Stimulated activated CD8-positive, alpha-beta memory T cell treated with anti-CD3 and anti-CD28 coated beads, Interleukin-7, amount 100 ng/mL, for 24 hours (primary cell): ENCODE measurements at places on chromosomes 11 and 22.

DNA sequence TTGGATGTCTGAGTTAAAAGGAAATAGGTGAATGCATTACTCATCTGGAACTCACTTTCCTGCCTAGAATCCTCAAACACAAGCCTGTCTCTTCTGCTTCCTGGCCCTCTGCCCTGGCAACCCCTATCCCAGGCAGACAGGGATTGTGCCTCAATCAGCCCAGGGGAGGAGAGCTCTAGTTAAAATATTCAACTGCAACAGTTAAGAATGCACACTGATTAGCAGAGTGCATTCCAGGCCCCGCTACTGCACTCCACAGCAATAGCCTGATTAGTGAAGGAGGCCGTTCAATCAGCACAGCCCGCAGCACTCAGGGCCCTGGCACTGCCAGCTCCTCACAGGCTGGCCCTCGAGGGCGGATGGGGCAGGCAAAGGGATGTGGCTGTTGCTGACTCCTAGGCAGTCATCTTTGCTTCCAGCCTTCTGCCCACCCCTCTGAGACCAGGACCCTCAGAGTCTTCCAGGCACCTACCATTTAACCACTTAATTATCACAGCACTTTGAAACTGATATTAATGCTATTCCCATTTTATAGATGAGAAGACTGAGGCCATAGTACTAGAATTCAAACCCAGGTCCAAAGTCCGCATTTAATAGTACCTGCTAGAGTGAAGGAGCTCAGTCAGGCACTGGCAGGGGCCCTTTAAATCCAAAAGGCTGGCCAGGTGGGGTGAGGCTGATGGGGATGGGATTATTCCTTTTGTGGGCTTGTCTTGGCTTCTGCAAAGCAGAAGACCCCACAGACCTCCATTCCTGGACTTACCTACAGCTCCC lies 435.3 kb downstream of the SOX6 start:
- no peak for DNase-seq

- DNase-seq = no peak
These were observed 244.4 kb downstream of the TTC28 start for GRCh38 chr22:28435140-28435768.

GRCh38 chr22:26082866-26083265 lies 86.4 kb upstream of the SEZ6L start:
- DNase-seq = no peak

GRCh38 chr11:48018528-48019216 lies 38.3 kb downstream of the PTPRJ start:
- DNase-seq = no peak

DNA sequence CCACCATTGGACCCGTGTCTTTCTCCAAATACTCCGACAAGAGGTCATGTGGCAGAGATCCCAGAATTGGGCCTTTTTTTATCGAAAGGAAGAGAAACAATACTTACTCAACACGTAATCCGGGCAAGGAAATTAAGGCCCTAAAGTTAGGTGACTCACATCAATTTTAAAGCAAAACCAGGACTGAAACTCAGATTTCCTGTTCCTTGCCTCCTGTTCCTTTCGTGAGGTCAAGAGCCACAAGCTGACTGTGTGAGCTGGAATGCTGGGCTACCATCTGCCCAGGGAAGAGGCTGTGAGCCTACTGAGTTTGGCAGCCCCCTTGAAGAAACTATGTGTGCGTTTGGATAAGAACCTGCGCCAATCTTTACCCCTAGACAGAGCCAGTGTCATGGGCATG lies 27.1 kb upstream of the MRGPRX2 start:
- DNase-seq = no peak

- DNase-seq = no peak
These were observed 943 bp upstream of the YWHAH start for GRCh38 chr22:31943206-31943977.

GRCh38 chr22:43301866-43302265 lies 41.3 kb downstream of the SCUBE1 start:
- DNase-seq = no peak

GRCh38 chr11:117826832-117827231 lies 2.3 kb upstream of the FXYD2 start:
- no peak for DNase-seq

- DNase-seq = no peak
These were observed 23.4 kb downstream of the RELT start for GRCh38 chr11:73399636-73400035.

DNA sequence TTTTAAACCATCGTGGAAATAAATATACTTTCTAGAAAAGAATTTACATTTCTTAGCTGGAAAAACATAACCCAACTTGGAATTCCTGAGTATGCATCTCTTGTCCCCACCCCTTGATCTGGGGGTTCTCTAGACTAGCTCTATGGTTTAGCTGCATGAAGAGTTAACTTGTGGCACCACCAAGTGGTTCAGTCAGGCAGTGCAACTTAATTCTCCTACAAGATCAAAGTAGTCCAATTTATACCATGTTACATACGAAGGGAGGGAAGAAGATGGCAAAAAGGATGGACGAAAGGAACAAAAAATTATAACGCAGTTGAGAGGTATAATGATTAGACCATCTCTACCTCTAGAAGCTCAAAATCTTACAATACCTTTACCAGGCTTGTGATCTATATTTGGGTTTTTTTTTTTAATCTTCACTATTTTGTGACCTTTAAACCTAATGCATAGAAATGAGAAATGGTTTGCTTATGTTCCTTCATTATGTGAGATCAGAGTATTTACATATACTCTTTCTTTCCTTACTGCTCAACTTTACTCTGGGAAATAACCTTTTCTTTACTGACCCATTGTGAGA lies 28.5 kb upstream of the ALKBH3 start:
- peak; percentile 38 for DNase-seq

GRCh38 chr11:106670069-106670468 lies 348.2 kb downstream of the GUCY1A2 start:
- DNase-seq = no peak

DNA sequence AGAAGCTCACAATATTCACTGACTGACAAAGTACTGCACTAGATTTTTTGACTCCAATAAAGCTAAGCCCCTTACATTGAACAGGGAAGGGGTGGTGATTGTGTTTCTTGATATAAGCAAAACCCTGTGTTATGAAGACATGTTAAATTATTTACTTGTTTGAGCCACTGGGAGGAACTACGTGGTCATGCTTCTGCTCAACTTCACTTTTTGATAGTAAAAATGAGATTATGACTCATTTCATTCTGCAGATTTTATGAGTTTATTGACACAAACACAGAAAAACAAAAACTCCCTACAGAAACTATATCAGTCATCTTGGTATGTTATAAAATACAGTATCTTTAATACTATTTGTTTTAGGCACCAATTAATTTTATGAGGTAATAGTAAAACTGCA lies 124.7 kb downstream of the CADM1 start:
- DNase-seq = no peak

DNA sequence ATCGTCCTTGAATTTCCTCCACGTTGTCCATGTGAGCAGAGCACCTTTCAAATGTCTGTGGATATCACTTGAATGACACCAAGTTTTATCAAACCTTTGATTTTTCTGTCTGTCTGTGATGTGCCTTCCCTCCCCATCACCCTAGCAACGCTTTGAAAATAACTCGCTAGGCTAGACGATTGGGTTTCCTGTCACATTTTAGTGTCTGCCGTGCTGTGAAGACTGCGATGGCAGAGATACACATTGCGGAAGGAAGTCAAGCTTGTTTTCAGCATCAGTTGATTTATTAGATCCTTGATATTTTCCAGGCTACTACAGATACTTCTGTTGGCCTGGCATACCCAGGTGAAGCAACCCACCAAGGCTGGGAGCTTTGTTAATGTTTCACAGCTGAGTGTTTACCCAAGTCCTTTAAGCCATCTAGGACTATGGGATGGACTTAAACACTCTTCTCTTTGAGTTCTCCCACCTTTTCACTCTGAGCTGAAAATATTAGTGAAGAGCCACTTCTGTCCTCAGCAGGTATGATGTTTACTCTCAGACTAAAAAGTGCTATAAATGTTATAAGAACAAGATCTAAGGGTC lies 93.6 kb upstream of the CD44 start:
- no peak for DNase-seq

DNA sequence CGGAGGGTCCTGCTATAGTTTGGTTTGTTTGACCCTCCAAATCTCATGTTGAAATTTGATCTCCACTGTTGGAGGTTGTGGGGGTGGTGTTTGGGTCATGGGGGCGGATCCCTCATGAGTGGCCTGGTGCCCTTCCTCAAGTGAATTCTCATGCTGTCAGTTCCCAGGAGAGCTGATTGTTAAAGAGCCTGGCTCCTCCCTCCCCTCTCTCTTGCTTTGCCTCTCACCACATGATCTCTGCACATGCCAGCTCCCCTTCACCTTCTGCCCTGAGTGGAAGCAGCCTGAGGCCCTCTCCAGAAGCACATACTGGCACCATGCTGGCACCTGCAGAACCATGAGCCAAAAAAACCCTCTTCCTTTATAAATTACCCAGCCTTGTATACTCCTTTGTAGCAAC lies 7.1 kb downstream of the TSPAN18 start:
- no peak for DNase-seq

- DNase-seq = no peak
These were observed 541.9 kb upstream of the CCDC90B start for GRCh38 chr11:83827940-83828554.

GRCh38 chr22:31973739-31974138 lies 29.4 kb downstream of the YWHAH start:
- DNase-seq = no peak

DNA sequence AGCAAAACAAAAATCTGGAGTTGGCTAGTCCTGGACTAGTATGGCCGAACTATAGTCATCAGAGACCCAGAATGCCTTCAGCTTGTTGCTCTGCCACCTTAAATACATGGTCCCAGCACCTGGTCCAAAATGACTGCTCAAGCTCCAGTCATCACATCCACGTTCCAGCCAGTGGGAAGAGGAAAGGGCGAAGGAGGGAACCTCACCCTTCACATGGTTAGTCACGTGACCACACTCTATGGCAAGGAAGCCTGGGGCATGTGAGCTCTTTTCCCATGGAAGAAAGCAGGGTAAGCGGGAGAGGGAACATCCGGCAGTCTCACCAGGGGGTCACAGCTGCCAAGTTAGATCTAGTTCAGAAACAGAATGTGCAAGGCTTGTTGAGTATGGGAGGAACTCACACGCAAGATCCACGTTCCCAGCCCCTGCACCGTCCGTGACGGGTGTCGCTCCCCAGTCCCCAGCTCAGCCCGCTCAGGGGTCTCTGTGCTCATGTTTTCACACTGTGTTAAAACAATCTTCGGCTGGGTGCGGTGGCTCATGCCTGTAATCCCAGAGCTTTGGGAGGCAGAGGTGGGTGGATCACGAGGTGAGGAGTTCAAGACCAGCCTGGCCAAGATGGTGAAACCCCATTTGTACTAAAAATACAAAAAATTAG lies 1.9 kb upstream of the ANO9 start:
- no peak for DNase-seq

DNA sequence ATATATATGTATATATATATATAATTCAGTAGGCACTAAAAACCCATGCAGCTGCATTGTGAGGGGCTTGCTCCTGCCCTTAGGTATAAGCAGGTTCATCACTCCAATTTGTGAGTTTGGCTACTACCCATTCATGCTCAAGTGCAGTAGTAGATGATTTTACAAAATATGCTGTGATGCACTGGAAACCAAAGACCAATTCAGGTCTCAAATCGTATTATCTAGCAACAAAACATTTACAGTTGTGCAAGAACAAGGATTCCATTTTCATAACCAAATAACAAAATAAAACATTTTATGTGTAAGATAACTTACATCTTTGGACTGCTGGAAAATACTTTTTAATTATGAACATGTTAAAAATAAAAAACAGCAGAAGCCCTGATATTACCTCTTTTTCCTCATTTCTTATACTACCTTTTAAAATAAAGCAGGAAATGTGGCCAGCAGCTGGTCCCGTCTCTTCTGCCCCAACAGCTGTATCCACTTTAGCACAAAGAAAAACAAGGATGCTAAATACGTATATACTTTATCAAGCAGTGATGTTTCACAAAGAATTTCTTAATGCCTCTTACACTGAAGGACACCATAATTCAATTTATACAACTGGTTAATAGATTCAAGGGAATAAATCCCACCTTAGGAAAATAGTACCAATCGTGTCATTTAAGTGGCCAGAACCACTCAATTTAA lies 2.8 kb downstream of the CREBZF start:
- DNase-seq = no peak

DNA sequence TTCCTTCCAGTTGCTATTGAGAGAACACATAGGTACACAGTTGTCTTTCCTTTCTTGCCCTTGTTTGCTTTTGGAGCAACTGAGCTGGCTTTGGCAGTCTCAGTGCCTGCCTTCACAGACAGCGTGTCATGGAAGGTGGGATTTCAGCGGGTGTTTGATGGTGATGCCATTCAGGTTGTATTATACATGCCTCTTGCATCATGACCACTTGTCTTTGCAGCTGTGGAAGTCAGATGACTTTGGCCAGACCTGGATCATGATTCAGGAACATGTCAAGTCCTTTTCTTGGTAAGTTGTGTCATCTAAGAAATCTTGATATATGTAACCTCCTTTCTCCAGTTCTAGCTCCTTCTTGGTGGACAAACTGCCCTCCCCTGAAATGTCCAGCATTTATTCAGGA lies 37.1 kb upstream of the SORL1-AS1 start:
- DNase-seq = no peak

DNA sequence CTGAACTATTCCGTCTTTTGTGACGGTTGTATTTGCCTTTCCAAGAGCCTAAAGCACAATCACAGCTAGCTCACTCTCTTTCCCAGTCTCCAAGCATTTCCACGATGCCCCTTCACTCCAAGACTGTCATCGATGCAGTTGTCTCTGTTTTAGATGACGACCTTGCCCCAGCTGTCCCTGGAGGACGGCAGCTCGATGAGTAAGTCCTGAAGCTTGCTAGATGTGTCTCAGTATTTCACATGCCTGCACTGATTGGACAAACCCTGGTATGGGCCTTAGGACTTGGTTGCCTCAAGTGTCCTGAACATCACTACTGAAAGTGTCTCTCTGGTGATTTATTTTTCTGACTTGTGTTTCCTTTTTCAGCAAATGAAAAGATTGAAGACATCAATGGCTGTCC lies 129.9 kb downstream of the NAV2 start:
- DNase-seq = no peak

GRCh38 chr11:134033696-134034491 lies 35.0 kb upstream of the JAM3 start:
- DNase-seq = no peak

DNA sequence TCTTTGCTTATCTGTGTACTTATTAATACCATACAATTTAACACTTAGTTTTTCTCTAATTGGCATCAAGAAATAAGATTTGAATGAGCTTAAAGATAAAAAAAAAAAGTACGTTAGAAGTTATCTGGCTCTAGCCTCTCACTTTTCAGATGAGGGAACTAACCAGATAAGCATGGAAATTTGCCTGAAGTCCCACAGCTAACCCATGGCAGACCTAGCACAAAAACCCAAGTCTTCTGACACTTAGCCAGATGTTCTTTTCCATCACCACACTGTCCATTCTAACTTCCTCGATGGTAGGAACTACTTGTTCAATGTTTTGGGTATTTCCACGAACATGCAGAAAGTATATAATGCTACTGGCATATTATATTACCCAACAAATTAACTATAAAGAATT lies 7.4 kb upstream of the SOX6 start:
- no peak for DNase-seq

DNA sequence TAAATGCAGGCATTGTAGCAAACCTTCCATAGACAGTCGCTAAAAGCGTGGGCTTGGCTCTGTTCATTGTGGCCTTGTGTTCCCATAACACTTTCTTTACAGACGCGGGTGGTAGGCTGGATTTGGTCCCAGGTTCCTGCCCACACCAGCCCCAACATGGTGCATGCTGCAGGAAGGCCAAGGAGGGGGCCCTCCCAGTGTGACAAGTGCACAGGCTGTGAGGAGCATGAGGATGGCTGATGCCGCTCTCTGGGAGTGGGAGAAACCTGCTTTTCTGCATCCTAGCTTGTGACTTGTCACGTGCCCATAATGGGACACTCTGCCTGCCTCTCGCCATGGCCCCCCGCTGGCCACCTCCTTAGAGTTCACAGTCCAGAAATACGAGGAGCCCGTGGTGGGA lies 161.8 kb upstream of the B3GAT1 start:
- DNase-seq = no peak
